GM20000 (cell line): ENCODE measurements at places on chromosomes 5 and 9.

GRCh38 chr5:106127341-106127781 is 1543.4 kb downstream of the EFNA5 start:
- no peak for DNase-seq

DNA sequence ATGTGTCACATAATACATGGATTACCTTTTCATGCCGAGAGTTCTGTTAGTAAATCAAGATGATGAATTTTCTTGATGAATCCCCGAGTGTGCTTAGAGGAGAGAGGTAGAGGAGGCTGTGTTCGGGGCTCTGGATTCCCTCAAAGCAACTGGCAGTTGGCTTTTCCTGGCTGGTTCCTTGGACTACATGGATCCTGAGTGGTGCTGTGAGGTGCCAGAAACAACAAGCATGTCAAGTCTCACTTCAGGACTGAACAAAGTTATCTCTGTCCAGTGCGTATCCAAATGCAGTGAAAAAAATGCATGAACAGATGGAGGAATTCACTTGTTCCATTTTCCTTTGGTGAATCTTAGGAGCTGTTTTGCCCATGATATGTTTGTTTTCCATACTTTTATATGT is 231.7 kb downstream of the FBXL7 start:
- DNase-seq = no peak

DNA sequence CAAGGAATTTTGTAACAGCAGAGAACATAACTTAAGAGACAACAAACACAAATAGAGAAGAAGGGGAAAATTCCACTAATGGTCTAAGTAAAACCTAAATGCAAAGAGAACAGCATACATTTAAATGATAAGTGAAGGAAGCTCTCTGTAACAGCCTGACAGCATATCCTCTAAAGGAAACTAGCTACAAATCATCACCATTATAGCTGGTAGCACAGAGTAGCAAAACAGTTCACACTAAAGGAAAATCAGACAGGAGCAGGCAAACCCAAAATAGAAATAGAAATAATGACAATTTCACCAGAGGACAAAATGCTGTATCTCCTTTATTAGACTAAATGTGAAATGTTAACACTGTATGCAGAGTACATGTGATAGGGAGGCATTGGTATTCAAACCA is 532.8 kb downstream of the PTPRD start:
- no peak for DNase-seq

- DNase-seq = no peak
These were observed 98.0 kb upstream of the NR3C1 start for GRCh38 chr5:143501310-143502044.

DNA sequence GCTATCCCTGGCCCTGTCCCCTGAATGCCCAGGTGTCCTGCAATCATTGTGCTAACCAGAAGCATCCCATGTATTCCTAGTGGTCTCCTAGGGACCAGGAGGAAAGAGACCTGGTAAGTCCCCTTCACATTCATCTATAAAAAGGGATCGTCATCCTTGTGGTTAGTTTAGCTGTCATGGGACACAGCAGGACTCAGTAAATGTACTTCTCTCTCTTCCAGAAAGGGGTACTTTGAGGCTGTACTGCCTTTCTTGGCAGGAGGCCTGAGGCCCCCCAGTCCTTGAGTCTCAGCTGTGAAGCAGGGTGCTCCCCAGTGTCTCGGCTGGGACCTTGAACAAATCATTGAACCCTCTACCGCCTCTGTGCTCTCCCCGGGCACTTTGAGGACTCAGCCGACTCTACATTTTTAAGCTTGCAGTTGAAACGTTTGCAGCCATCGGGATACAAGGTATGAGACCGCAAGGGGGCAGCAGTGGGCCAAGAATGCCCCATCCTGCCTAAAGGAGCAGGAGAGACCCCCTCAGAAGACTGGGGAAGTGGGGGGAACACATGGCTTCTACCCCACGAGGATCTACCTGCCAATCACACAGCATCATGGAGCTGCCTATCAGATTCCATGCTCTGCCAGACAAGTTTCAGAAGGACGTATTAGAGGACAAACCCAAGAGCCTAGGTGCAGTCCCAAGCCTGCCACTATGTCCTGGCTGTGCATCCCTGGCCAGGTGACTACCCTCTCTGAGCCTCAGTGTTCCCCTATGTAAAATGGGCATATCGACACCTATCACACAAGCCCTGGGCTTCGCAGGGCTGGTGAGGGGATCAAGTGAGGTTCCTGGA is 2.4 kb upstream of the PHYKPL start:
- peak; percentile 85 for DNase-seq

- peak; percentile 10 for DNase-seq
These were observed 256.2 kb downstream of the FER start for GRCh38 chr5:109003928-109004327.

DNA sequence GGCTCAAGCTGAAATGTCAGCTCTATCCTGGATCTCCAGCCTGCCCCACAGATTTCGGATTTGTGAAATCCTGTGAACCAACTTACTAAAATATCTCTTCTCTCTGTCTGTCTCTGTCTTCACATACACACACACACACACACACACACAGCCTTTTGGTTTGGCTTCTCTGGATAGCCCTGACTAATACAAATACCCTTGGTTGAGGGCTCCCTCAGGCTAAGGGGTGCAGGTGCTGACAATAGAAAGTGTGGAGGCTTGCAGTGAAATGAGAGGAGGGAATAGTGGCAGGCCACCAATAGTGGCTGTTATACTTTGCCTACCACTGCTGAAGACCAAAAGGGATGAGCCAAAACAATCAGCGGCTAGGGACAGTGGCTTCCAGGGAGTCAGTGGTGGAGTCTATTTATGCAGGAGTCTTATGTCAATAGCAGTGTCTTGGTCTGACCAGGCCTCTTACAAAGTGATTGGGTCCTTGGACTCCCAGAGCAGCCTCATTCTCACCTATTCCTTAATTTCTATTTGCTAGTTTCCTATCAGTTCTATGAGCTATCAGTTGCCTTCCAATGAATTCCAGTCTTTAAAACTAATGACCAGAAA is 93.2 kb upstream of the GAS1 start:
- DNase-seq = no peak

DNA sequence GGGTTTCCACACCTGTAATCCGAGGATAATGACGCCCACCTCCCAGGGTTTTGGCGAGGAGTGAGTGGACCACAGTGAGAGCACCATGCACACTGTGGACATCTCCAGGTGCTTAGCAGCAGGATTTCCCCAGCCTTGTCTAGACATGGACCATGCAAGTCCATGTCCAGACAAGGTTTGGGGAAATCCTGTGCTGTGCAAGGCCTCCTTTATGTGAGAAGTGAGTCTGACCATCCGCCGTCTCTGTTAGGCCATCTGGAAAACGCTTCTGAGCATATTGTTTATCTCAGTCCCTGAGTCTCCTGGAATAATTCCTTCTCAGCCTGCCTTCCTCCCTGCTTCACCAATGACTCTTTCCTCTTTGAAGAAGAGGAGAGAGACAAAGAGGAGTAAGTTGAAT is 26.2 kb upstream of the TNFAIP8 start:
- DNase-seq = no peak

GRCh38 chr9:72718503-72718902 is 197.1 kb downstream of the TMC1 start:
- DNase-seq = no peak
